Type B pancreatic cell (in vitro differentiated cells): ENCODE measurements at places on chromosomes 1 and 21. TPM values are rescaled to one million over a fixed set of nuclear protein-coding genes. Genes with fewer than 3 reads are reported as not detected.

- H3K27ac ChIP-seq, result no peak overlapping the region
- DNase-seq, result no peak
- no peaks in the 10 kb centered on the region for H3K4me1 ChIP-seq
- no peaks in the 10 kb centered on the region for H3K36me3 ChIP-seq
These were observed 65.6 kb upstream of the C1orf174 start for GRCh38 chr1:3965693-3966092.

Gene ALDH4A1
- 25.6 and 26.7 TPM in 2 replicates for total RNA-seq

- peaks cover 5% of the 10 kb centered on the region for H3K4me1 ChIP-seq
- H3K36me3 ChIP-seq, result no peaks in the 10 kb centered on the region
- H3K4me3 ChIP-seq, result peak overlapping the region; percentile 38
- DNase-seq, result no peak
These were observed 187.7 kb upstream of the LMO4 start for GRCh38 chr1:87140831-87141540.

Gene MTMR11
- total RNA-seq, result 21.0 and 33.1 TPM in 2 replicates

GRCh38 chr1:201138311-201138840, 11.4 kb upstream of the ASCL5 start:
- no peak overlapping the region for H3K4me3 ChIP-seq
- H3K4me1 ChIP-seq, result peaks cover 5% of the 10 kb centered on the region
- no peak overlapping the region for H3K27ac ChIP-seq
- no peak for DNase-seq
- no peaks in the 10 kb centered on the region for H3K27me3 ChIP-seq

DNA sequence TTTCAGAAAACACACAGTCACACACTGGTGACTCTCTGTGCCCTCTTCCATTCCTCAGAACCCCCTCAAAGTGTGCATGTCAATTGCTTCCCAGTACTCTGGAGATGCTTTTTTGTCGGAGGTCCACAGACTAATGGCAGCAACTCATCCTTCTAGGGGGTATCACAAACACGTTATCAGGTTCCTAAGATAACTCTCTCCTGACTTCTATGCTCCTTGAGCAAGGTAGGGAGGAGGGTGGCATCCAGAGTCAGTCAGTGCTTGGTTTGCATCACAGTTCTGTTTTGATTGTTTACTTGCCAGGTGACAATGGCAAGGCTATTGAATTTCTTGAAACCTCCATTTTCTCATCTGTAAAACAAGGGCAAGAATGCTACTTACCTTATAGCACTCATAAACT, 39.4 kb upstream of the DYNLT5 start:
- no peak overlapping the region for H3K4me3 ChIP-seq
- no peaks in the 10 kb centered on the region for H3K36me3 ChIP-seq
- H3K27me3 ChIP-seq, result no peaks in the 10 kb centered on the region
- no peaks in the 10 kb centered on the region for H3K4me1 ChIP-seq

DNA sequence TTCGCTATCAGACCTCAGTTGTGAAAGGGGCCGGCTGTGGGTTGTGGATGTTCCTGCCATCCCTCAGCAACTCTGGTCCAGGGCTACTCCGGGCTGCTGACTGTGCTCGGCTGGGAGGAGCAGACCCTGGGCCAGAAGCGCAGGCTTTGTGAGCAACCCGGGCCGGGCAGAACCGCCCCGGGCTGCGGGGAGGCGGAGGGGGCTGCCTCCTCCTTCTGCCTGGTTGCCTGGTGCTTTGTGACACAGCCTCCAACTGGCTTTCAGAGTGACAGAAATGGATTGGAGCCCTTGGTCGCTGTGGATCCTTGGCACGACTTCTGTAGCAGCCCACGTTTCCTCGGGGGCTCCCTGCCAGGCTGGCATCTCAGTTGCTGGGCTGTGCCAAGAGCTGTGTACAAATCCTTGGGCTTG, 10.0 kb downstream of the DRAXIN start:
- H3K4me1 ChIP-seq, result peaks cover 21% of the 10 kb centered on the region
- DNase-seq, result no peak
- peaks cover 13% of the 10 kb centered on the region for H3K27me3 ChIP-seq
- no peak overlapping the region for H3K27ac ChIP-seq
- H3K4me3 ChIP-seq, result no peak overlapping the region

- peak overlapping the region; percentile 87 for H3K4me3 ChIP-seq
- peaks cover 3% of the 10 kb centered on the region for H3K36me3 ChIP-seq
- H3K4me1 ChIP-seq, result peaks cover 35% of the 10 kb centered on the region
- H3K27me3 ChIP-seq, result peaks cover 33% of the 10 kb centered on the region
- H3K27ac ChIP-seq, result peak overlapping the region; percentile 82
- DNase-seq, result peak; percentile 88
These were observed 484 bp upstream of the RHOC start for GRCh38 chr1:112707221-112708001.

Gene CDA
- total RNA-seq, result 1.5 and 3.0 TPM in 2 replicates
